ENCODE measurements at places on chromosomes 3 and 15.

GRCh38 chr3:148954981-148955380 lies 36.4 kb upstream of the GYG1 start:
- DNase-seq, result no peak

- DNase-seq, result no peak
These were observed 275.8 kb downstream of the SQOR start for GRCh38 chr15:45910671-45911070.

- no peak for DNase-seq
These were observed 32.6 kb downstream of the PLCL2 start for GRCh38 chr3:16917256-16917935.

DNA sequence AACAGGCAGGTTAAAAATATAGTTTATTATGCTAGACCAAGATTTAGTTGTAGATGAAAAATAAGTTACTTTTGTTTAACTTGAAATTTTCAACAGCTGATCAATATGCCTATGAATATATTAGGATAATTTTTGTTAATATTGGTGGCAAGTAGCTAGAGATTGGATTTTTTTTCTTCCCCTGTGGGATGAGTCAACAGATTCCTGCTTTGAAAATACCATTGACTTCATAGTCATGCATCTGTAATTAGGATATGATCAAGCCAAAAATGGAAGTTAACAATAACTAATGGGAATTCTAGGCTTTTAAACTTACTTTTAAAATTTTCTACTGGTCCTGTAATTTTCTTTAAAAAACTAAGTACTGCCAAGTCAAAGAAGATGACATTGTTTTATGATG lies 211.7 kb downstream of the ZIC1 start:
- DNase-seq, result no peak

DNA sequence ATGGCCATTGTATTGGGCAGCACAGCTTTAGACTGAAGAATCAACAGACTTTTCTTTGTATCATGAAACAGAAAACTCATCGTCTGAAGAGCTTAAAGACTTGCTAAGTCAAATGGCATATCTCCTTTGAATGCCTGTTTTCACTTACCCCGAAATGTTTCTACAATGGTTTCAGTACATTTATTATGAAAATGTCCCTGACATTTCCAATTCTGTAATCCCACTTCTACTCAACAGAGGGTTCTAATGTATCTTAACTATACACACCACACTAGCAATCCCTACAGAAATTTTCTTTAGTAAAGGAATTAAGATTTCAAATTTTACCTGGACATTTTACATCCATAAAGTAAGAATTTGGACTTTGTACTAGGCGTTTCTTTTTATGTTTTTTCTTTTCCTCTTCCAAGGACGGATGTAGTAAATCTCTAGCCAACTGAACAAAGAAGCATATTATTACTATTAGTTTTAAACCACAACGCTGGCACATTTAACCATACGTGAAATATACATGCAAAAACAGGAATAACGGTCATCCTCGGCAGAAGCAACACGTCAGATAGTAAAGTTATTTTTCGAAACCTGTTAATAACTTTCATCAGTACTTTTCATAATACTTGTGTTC lies 1.1 kb downstream of the RPS27L start:
- no peak for DNase-seq

All from cortex of kidney (tissue), 1 donor.